Stromal cell of bone marrow (primary cell): ENCODE measurements at places on chromosomes 5 and 9.
A peak's percentile ranks its signal among the peaks of the same experiment; 100 is the strongest.

- DNase-seq = no peak
These were observed 10.4 kb upstream of the MIER3 start for GRCh38 chr5:56962286-56962685.

DNA sequence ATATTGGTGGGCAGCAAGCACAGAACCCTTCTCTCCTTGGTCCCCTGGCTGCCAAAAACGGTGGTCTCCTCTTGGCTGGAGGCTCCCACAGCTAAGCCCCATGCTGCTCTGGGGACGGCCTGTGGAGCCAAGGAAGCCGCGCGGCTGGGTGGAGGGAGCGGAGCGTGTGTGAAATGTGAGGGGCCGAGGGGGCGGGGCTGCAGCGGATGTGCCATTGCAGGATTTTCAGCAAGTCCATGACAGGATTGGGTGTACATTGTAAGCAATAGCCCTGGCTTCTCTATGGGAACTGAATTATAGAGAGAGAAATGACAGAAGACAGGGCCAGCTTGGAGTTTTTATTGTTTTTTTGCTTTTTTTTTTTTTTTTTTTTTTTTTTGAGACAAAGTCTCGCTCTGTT, 336.5 kb downstream of the DIRAS2 start:
- no peak for DNase-seq

DNA sequence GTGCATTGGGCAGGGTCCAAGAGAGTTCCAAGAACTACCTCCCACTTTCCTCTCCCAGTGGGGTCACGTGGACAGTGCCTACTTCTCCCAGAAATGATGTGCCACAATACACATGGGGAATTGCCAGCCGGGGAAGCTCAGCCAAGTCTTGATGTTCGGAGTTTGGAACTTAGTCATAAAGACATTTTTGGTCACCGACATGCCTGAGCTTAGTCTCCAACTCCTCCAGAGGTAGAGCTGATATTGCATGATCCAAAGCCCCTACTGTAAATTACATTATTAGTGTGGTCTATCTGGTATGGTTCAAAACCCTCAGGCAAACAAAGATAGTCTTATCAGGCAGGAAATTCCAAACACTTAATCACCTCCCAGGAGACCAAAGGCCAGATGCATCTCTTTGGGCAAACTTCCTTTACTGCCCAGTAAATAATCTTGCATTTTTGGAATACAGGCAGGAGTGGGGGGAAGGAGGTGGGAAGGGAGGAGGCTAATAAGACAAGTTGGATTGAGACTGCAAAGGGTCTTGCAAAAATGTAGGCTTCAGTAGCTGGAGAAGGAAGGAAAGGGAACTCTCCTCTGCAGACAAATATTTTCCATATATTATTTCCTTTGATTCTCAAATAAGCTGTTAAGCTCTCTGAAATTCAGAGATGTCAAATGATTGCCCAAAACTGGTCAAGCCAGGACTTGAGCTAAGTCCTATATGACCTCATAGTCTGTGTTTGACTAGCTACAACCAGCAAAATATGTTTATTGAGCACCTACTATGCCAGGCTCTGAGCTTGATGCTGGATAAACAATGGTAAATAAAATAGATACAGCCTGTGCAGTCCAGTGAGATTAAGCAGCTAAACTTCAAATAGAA, 99.4 kb downstream of the DRD1 start:
- DNase-seq = peak; percentile 6

DNA sequence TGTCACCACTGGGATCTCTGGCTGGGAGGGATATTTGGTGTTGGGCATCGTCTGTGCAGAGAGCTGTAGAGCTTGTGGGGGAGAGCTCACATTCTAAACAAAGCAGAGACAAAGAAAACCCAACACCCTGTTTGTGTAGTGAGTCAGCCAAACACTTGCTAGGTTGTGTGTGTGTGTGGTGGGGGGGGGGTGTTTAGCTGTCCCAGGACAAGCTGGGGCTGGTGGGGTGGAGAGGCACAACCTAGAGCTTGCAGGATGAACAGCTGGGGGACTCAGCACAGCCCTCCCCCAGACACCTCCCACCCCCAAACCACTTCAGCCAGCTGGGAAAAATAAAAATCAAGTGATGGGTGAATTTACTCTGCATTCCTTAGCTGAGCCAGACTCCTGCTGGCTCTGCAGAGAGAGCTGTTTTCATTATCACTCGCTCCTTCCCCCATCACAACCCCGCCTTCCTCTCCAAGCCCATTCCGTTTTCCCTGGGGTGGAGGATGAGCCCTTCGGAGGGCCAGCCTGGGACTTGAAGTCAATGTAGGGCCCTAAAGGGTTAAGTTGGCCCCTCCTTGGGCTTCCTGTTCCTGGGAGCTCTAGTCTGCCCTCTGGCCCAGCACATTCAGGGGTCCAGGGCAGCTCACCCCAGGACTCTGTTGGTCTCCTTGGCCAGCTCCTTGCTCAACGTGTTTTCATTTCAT, 2.6 kb downstream of the OLFML2A start:
- DNase-seq = peak; percentile 79

- no peak for DNase-seq
These were observed 92.0 kb upstream of the DNAH5 start for GRCh38 chr5:14036514-14036913.

DNA sequence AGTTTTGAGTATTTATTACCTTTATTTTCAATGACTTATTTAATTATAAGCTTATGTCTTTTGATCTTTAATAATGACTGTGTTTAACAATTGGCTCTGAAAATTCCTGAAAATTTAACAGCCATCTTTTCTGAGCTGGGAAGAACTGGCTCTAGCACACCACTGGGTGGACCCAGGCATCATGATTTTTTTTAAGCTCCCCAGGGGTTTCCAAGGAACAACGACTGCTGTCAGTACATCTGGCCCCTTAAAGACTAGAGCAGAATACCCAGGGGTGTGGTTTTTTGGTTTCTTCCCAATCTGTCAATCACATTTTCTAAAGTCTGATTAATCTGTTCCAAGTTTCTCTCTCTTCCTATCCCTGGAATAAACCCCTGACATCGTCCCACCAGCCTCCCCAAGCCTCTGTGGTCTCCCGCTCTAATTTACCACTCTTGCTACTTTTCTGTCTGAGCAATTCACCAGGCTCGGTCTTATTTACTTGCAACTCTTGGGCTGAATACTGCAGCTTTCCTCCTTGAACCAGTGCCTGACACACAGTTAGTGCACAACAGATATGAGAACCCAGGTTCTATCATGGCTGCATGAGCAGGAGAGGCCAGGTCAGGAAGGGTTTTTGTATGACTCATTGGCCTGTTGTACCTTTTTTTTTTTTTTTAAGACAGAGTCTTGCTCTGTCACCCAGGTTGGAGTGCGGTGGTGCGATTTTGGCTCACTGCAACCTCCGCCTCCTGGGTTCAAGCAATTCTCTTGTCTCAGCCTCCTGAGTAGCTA, 321.9 kb downstream of the ZSWIM6 start:
- DNase-seq = no peak

- no peak for DNase-seq
These were observed 18.1 kb downstream of the GCNT4 start for GRCh38 chr5:75034137-75034739.

GRCh38 chr9:69047371-69047770, 11.8 kb downstream of the FXN start:
- DNase-seq = no peak

DNA sequence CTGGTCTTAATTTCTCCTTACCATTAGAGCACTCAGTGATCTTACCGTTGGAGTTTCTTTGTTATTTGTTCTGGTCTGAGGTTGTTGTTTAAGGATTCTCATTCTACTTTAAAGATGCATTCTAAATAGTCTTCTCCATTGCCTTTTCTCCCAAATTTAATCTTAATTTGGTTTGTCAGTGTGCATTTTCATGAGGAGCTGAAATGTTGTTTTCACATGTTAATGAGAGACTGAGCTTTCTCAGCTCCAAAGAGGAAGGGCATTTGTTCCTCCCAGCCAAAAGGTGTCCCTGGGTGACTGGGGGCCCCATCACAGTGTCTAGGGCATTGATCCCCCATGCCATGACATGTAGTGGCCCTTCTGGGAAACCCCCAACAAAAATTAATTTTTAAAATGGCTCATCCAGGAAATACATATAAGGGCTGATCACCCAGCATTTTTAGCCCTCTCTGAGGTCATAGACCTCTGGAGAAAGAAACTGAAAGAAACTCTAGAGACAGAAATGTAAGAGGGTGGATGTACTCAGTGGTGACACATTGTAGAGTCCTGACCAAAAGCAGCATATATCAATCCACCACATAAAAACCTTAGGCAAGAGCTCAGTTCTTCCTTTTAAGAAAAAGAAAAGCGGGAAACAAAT, 240.4 kb upstream of the RAI14 start:
- DNase-seq = peak; percentile 36

- DNase-seq = no peak
These were observed 17.6 kb downstream of the PSAT1 start for GRCh38 chr9:78314550-78314949.

DNA sequence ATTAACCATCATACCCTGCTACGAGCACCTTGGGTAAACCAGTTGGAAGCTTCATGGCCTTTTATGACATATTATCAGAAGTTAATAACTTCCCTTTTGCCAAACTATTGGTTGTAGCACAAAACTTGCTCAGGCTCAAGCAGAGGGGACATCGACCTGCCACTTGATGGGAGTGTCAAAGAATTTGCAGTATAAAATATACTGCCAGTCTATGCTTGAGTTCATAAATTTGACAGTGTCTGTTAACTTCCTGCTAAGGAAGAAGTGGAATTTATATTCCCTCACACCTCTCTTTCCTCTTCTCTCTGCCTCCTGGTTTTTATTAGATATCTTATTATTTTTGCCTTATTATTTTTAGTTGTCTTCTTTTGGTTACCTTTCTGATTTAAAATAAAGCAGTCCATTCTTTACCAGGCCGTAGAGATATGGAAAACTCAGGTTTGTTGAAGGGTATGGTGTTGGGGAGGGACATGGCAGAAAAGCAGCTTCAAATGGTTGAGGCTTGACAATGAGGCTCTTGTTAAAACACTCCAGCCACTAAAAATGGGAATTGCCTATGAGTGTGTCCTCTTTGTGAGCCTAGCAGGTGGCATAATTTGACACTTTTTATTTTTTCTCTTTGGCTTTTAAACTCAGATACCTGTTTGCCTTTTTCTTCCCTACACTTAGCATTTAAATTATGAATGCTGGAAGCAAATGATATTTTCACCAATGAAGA, 298.0 kb downstream of the DOCK8 start:
- no peak for DNase-seq

GRCh38 chr9:122991370-122991830, 42.1 kb upstream of the GPR21 start:
- peak; percentile 81 for DNase-seq

DNA sequence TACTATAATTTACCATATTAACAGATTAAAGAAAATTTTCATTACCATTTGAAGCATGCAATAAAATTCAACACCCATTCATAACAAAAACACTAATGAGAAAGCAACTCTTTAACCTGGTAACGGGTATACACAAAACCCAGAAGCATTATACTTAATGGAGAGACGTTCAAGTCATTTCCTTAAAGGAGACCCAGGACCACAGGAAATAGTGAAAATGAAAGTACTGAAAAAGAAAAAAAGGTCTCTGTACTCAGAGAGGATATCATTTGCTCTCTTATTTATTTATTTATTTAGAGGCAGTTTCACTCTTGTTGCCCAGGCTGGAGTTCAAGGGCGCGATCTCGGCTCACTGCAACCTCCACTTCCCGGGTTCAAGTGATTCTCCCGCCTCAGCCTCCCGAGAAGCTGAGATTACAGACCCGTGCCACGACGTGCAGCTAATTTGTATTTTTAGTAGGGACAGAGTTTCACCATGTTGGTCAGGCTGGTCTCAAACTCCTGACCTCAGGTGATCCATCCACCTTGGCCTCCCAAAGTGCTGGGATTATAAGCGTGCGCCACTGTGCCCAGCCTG, 61.6 kb downstream of the SETX start:
- DNase-seq = no peak

DNA sequence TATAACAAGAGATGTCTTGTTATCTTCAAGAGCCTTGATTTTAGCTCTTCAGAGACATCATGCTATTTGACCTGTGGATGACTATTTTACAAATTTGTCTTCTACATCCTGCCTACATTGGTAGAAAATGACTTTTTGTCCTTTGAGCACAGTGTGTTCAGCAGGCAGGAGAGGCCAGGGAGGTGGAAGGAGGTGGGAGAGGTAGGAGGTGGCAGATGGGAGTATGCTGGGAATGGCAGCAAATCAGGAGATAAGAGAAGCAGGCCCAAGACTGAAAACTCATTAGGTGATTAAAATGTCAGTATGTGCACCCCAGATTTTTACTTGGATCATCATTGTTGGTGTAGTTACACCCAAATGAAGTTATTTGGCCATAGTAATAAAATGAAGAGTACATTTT, 44.1 kb downstream of the PTPN3 start:
- no peak for DNase-seq

DNA sequence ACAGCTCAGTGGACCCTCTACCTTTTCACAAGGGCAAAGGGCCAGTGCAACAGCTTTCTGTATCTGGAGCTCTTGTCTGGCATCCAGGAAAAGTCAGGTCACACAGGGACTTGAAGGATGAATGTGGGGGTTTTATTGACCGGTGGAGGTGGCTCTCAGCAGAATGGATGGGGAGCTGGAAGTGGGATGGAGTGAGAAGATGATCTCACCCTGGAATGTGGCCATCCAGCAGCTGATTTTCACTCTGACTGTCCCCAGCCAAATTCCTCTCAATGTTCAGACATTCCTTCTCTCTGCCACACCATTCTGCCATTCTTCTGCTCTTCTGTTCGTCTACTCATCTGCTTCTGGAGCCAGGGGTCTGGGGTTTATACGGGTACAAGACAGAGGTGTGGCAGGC, 1119.9 kb downstream of the TAF11L14 start:
- DNase-seq = no peak

DNA sequence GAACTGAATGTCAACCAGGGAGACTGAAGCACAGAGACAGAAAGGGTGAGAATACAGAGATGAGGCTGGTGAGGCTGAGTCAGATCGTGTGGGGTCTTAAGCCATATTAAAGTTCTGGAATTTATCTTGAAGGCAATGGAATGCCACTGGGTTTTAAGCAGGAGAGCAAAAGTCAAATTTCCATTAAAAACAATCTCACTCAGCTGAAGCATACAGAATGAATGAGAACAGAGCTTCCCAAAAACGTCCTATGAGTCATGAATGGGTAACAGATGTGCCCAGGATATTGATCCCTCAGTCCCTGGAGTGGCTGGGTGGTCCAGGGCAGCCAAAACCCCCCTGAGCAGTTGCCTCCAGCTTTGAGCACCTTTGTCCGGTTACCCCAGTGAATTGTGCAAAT, 44.9 kb downstream of the PFDN1 start:
- peak; percentile 26 for DNase-seq
